ENCODE measurements at places on chromosomes 6 and 20.

- no peak for DNase-seq
Measured at GRCh38 chr6:150835620-150836019, 29.9 kb upstream of the MTHFD1L start.

DNA sequence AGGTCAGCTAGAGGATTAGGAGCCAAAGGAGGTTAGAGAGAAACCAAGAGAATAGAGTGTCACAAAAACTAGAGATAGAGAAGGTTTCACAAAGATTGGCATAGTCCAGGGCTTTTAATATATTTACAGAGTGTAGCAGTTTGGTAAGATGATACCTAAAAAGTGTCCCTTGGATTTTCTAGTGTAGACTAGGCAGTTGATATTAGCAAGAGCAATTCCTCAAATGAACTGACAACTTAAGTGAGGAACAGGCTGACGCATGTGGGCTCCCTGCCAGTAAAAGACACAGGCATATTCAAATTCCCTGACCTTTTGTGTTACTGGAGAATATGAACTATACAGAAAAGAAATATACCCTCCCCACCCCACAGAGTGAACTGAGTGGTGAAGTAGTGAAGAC, 40.1 kb downstream of the VTA1 start:
- DNase-seq: no peak

GRCh38 chr6:73264446-73264845, 1.4 kb upstream of the KHDC1 start:
- no peak for DNase-seq

DNA sequence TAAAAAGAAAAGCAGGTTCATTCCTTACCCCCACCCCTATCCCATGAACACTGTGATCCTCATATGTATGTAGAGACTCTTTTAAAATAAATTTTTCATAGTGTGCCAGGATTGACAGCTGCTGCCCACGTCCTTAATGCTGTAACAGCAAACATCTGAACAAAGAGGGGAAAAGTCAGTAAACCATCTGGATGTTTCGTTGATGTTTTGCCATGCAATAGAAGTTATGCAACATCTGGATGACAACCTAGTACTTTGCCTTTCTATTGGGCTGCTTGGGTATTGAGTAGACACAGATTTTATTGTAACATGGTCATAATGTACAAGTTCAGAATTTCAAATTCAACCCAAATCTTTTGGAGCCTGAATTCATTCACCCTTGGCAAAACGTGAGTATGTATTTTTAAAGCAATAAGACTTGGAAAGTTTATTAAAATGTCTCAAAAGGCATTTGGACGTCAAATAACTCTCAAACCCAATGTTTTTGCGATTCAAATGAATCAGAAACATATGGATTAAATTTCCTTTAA, 500.3 kb downstream of the DHX35 start:
- DNase-seq: no peak

- no peak for DNase-seq
Measured at GRCh38 chr20:61932199-61932592, 133.5 kb downstream of the TAF4 start.

DNA sequence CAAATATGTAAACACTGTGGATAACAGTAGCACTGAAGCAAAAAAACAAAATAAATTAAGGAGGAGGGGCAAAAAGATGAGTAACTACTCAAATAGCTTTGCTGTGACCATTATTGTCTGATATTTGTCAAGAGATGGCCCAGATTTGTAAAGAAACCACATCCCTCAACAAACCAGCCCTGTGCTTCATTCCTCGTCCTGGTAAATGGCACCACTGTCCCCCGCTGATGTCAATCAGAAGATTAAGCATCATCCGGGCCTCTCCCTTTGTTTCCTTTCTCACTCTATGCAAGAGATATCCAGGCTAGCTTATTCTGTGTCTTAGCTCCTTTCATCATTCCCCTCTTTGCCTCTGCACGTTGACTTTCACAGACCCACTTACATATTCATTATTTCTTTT, 259.0 kb downstream of the SYNE1 start:
- no peak for DNase-seq

DNA sequence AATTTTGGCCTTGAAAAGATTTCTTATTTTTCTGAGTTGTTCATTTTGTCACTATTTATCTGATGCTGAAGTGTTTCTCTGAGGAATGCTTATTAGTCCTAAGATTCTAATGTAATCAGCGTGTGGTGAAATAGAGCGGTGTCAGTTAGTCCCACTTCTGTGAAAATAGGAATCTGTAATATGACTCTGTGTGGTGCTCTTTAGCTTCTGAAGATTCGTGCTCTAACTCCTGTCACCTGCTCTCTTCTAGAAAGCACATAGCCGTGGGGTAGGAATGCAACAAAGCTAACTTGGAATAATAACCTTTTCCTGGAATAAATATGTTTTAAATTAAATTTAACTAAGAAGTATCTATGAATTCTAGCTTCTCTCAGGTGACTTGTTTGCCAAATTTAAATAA, 90.4 kb downstream of the BCKDHB start:
- DNase-seq: no peak
